Activated CD8-positive, alpha-beta T cell treated with anti-CD3 and anti-CD28 coated beads for 36 hours (primary cell): ENCODE measurements at places on chromosomes 4 and X. TPM values are rescaled to one million over a fixed set of nuclear protein-coding genes. Genes with fewer than 3 reads are reported as not detected.

The SPANXD gene
- total RNA-seq, result not detected

GRCh38 chrX:119398974-119399771, at the start of gene SLC25A43:
Gene SLC25A43 (plus strand): TSS chrX:119399336. CDS start chrX:119399404, 68 bp downstream.
- no peaks in the 10 kb centered on the region for H3K36me3 ChIP-seq
- H3K27ac ChIP-seq, result peak within 1 kb of the TSS; percentile 82
- H3K27me3 ChIP-seq, result no peaks in the 10 kb centered on the region
- H3K4me1 ChIP-seq, result peaks cover 24% of the 10 kb centered on the region
- peak; percentile 37 for DNase-seq

The ANAPC10 gene
- 26.8 TPM for total RNA-seq

The TLR6 gene
- total RNA-seq, result 1.6 TPM

GRCh38 chr4:22490718-22491315, 25.0 kb downstream of the ADGRA3 start:
- H3K27me3 ChIP-seq, result no peaks in the 10 kb centered on the region
- no peak for DNase-seq
- peaks cover 2% of the 10 kb centered on the region for H3K4me1 ChIP-seq
- no peak overlapping the region for H3K4me3 ChIP-seq
- H3K36me3 ChIP-seq, result no peaks in the 10 kb centered on the region

The RIPPLY1 gene
- not detected for total RNA-seq

DNA sequence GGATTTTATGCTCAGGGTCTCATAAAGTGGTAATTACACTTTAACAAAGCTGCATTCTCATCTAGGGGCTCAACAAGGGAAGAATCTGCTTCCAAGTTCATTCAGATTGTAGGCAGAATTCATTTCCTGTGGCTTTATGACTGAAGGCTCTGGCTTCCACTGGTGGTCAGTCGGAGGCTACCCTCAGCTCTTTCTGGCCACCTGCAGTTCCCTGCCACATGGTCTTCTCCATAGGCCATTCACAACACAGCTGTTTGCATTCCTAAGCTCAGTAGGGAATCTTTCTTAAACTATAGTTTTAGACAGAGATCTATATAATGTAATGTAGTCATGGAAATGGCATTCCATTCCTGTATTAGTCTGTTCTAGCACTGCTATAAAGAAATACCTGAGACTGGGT, 973.0 kb upstream of the SLIT2 start:
- no peaks in the 10 kb centered on the region for H3K27me3 ChIP-seq
- no peak overlapping the region for H3K4me3 ChIP-seq
- no peak overlapping the region for H3K27ac ChIP-seq
- H3K4me1 ChIP-seq, result no peaks in the 10 kb centered on the region

The STATH gene
- not detected for total RNA-seq

DNA sequence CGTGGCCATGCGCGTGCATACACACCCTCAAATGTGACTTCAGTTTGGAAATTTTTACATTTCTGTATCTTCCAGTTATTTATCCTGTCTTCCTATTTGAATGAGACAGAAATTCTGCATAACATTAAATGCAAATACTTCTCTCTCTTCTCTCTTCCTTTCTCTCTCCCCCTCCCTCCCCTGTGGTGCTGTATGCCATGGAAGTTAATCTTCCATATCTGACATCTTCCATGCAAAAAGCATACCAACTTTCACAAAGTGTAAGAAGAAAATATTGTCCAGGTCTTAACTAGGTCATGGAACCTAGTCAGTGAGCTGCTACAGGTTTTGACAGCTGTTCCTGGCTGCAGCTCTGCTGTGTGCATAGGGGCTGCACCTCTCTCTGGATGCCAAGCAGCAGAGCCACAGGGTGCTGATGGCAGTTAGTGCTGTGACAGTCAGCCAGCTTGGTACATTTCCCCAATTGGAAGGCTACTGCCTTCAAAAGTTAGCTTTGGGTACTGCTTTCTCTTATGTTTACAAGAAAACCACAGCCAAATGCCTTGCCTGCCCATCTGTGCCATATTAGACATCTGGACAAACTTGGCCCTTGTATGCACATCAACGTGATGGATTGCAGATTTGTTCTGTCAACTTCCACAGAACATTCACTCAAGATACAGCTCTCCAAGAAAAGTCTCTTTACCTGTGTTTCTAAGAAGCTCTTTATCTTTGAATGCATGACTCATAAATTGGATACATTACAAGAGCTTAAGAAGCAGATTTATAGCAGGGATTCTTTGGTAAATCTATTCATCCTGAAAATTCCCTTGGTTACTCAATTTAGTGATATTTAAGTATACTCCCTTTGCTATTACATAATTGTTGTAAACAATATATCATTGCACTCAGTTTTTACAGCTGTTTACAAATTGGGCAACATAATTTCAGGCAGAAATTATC, 623.8 kb downstream of the EPHA5 start:
- no peak overlapping the region for H3K4me3 ChIP-seq
- H3K4me1 ChIP-seq, result no peaks in the 10 kb centered on the region
- H3K27ac ChIP-seq, result no peak overlapping the region
- DNase-seq, result no peak
- no peaks in the 10 kb centered on the region for H3K27me3 ChIP-seq

DNA sequence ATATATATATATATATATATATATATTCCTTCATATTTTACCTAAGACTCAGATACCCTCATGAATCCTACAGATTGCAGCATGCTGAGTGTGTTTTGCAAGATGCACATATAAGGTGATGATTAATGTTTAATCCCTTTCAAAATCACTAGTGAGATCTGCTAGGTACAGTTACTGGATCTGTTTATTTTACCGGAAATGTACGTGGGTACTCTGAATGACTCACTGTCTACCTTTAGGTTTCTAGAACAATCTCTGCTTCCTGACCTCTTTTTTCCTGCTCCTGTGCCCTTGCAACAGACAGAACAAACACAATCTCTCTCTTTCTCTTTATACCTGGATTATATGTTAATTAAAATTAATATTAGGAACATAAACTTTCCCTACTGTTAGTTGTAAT, 379.6 kb downstream of the FAM133A start:
- H3K36me3 ChIP-seq, result no peaks in the 10 kb centered on the region
- no peak overlapping the region for H3K4me3 ChIP-seq
- H3K4me1 ChIP-seq, result no peaks in the 10 kb centered on the region
- no peak for DNase-seq
- no peak overlapping the region for H3K27ac ChIP-seq

GRCh38 chrX:50771382-50771781, 42.6 kb downstream of the SHROOM4 start:
- H3K27ac ChIP-seq, result no peak overlapping the region
- no peak for DNase-seq
- no peaks in the 10 kb centered on the region for H3K27me3 ChIP-seq
- no peak overlapping the region for H3K4me3 ChIP-seq
- H3K36me3 ChIP-seq, result no peaks in the 10 kb centered on the region

DNA sequence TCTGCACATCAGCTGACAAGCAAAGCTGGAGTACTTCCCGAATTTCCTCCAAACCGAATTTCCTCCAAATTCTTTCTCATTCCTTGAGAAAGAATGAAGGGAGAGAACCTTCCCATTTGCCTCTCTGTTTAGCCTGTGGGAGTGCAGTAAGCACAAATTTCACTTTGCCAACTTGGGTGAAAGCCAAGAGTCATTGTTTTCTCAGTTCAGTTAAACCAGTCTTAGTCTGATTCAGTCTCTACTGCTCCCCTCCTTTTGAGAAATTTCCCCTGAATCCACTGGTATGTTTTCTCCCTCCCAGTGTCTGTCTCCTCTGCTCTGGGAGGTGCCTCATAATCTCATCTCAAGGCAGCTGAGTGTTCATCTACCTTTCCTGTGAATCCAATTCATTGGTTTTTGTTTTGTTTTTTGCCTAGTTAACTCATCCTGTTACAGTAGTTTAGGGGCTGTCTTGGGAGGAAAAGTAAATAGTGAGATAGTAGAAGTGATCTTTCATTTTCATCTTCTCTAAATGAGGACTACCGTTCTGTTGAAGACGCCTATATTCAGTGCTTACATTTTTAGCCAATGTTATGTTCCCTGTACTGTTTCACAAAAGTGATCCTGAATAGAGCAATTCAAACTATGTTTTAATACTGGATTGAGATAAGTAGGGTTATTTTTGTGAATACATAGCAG, 49.0 kb downstream of the SYTL5 start:
- no peaks in the 10 kb centered on the region for H3K4me1 ChIP-seq
- H3K4me3 ChIP-seq, result no peak overlapping the region
- H3K27me3 ChIP-seq, result peaks cover 3% of the 10 kb centered on the region
- H3K36me3 ChIP-seq, result no peaks in the 10 kb centered on the region

- H3K27me3 ChIP-seq, result no peaks in the 10 kb centered on the region
- H3K36me3 ChIP-seq, result no peaks in the 10 kb centered on the region
- no peak overlapping the region for H3K4me3 ChIP-seq
- H3K27ac ChIP-seq, result no peak overlapping the region
- DNase-seq, result no peak
Observed at GRCh38 chrX:139158256-139158655, 372.3 kb upstream of the F9 start.

The ZXDA gene
- total RNA-seq, result 3.2 TPM

The ATP2B3 gene
- not detected for total RNA-seq
